ENCODE measurements at places on chromosomes 12 and 14.
A peak's percentile ranks its signal among the peaks of the same experiment; 100 is the strongest.

DNA sequence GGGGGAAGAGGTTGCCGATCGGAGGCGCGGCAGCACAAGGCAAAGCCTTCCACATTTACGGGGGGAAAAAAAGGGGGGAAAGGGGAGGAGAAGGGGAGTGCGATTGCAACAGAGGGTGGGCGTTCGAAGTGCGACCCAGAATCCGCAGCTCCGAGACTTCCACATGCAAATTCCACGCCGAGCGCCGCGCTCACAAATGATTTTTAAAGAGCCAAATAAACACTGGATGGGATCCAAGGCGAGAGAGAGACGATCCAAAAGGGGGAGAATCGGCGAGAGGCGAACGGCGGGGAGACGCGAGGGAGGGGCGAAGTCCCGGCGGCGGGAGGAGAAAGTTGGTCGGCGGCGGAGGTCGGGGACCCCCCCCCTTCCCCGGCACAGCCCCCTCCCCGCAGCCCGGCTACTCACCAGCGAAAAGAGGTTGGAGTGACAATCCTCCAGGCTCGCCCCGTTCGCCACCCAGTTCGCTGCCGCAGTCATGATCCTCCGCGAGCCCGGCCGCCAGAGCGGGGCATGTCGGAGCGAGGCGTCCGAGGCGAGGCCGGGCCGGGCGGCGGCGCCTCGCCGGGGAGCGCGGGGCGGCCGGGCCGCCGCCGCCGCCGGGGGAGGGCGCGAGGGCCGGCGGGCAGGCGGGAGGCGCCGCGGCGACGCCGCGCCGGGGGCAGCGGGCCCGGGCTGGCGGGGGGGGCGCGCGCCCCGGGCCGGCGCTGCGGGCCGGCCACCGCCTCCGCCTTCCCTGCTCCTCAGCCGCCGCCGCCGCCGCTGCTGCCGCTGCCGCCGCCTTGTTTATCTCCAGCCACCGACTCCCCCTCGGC is 634 bp downstream of the MED13L start:
- DNase-seq: peak; percentile 46

DNA sequence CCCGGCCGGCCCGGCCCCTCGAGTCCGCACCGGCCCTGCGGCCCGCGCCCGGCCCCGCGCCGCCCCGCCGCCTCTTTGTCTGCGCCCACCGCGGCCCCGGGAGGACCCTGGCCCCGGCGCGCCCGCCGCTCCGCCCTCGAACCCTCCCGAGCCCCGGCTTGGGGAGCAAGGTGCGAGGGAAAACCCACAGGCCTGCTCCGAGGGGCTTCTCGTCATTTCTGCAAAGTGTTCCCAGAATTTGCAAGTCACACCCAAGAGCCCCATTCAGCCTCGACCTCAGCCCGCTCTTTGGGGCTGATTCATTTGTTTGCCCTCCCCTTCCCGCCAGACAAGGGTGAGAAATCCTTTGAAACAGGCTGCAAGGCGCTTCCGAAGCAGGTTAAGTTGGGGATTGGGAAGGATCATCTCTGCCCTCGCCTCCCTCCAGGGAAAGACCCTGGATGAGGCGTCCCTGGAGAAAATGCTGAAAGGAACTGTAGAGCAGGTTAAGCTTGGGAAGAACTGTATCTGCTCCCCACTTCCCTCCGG is 325 bp upstream of the CLIP1 start:
- DNase-seq: no peak

DNA sequence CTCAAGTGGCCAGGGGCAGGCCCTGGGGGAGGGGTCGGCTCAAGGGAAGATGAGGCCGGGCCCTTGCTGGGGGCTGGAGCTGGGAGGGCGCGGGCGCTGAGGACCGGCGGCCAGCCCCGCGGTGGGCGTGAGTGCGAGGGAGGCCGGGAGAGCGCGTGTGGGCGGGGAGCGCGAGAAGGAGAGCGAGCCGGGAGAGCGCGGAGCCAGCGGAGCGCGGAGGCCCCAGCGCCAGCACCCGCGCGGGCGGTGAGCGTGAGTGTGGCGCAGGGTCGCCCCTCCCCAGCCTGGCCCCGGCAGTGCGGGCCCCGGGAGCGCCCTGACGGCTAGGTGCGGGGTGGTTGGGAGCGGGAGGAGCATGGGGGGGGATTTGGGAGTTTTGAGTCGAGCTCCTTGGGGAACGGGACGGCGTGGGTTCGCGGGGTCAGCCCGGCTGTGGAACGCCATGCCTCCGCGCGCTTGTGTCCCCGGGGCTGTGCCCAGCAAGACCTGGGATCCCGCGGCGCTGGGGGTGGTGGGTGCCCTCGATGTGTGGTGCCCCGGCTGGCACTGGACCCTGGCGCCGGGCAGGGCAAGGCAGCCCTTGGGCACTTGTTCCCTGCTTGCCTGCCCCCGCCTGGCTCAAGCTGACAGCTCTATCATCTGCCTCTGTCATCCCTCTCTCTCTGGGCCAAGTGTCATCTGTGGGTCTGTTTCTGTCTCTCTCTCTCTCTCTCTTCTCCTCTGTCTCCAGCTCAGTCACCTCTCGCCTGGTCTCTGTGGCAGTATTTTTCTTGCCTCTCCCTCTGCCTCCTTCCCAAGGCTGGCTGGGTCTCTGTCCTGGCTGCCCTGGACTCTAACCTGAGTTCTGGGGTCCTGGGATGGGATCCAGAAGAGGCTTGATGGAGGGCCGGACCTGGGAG is at the start of gene LBHD2:
TSS of gene LBHD2 (plus strand) at position 190 of the 899 bp plus-strand sequence. CDS start 1,803 bp downstream, outside the sequence.
- DNase-seq: no peak

- no peak for DNase-seq
Measured at GRCh38 chr12:124381456-124382296, 86.8 kb downstream of the RFLNA start.

DNA sequence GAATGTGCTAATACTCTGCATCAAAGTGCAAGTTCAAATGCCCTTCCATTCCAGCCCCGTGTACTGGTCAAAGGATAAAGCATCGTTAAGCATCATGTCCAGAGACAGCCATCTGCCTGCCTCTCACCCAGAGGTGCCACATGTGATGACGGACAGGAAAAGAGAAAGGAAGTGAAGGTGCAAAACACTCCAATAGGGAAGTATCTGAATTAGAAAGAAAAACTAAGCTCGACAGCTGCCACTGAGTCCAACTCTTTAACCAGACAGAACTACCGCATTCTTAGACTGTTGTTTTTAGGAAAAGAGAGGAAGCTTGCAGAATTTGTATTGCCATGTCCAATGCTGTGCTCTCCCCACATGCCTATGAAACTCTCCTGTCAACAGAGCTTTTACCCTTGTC is 465.0 kb upstream of the SOX5 start:
- DNase-seq: no peak

GRCh38 chr12:24270464-24270863 is 321.0 kb upstream of the SOX5 start:
- no peak for DNase-seq

DNA sequence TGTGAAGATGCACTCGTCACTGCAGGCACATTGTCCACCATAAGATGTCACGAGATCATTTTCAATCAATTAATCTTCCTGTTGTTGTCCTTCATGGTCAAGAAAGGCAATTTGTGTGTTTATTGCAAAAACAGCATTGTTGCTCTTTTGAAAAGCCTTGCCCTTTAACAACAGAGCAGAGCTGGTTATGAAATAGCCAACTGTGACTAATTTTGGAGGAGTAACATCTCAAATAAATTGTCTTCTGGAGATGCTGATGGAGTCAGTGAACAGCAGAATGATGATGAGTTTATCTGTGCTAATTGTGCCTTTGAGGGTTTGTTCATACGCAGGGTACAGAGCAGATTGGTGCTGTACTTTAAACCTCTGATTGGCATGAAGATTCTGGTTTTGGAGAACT is 88.3 kb upstream of the E2F7 start:
- no peak for DNase-seq

- no peak for DNase-seq
Measured at GRCh38 chr12:93924367-93924766, 224.0 kb upstream of the PLXNC1 start.

DNA sequence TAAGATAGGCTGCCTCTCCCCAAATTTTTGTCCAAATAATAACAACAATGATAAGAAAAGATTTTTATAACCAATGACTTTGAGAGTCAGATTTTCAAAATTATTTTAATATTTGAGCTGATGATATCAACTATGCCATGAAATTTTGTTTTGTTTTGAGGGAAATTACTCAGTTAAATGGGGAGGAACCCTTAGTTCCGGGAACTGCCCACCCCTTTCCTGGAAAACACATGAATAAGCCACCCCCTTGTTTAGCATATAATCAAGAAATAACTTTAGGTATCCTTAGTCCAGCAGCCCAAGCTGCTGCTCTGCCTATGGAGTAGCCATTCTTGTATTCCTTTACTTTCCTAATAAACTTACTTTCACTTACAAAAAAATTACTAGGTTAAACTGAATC is 61.4 kb downstream of the HMGA2 start:
- no peak for DNase-seq

GRCh38 chr14:72962829-72963312 is 36.6 kb downstream of the DCAF4 start:
- DNase-seq: no peak

DNA sequence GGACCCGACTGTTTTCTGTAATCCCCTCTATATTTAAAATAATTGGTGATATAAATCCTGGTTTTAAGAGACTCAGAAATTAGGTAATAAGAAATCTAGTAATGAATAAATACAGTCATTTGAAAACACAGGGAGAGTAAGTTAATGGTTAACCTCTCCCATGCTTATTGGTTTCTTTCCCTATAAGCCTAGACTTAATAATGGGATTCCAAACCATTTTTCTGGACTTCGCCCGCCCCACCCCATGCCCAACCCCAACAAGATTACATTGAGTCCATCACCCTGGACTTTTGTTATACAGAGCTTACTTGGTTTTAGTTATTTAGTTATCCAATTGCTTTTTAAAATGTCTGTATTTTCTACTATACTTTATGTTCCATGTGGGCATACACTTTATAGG is 98.7 kb downstream of the WIF1 start:
- DNase-seq: no peak

DNA sequence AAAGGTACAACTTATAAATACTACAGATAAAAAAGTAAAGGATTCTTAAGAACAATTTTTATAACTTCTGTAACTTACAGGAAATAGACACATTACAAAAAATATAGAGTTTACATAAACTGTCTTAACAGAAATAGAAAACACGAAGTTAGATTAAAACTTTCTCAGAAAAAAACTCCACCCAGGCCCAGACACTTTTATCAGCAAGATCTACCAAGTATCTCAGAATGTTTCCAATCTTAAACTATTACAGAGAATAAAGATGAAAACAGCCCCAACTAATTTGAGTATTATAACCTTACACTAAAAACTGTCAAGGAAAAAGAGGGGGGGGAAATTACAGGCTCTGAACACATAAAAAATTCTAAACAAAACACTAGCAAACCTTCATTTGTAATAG is 8.2 kb downstream of the ZFC3H1 start:
- DNase-seq: no peak

DNA sequence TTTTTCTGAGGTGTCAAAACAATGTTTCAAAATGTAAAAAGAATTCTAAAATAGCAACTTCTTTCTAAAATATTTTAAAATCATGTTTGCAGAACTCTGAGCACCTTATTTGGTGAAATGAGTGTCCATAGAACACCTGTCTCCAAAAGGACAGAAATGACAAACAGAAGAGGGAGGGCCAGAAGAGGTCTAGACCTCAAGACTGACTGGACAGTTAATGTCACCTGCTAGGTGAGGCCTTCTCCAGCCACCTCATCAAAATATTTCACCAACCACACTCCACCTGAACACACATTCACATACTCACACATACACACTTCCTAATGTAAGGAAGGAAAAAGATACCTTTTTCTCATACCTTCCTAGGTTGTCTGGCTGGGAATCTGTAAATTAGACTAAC is 147.8 kb upstream of the PLEKHA5 start:
- DNase-seq: no peak

DNA sequence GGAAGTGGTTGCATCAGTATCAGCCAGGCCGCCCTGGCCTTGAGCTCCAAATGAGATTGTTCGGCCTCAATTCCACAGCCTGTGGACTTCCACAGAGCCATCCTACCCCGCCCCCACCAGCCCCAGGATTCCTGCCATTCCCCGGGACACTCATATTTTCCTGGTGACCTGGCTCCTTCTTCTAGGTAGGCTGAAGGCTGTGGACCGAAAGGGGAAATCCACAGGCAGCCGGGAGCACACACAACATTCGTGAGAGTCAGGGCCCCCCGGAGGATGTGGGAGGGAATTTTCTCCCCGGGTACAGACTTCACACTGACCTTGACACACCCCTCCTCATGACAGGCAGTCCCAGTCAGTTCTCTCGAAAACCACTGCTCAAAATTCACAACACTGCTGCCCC is 39.9 kb downstream of the RIN3 start:
- no peak for DNase-seq

DNA sequence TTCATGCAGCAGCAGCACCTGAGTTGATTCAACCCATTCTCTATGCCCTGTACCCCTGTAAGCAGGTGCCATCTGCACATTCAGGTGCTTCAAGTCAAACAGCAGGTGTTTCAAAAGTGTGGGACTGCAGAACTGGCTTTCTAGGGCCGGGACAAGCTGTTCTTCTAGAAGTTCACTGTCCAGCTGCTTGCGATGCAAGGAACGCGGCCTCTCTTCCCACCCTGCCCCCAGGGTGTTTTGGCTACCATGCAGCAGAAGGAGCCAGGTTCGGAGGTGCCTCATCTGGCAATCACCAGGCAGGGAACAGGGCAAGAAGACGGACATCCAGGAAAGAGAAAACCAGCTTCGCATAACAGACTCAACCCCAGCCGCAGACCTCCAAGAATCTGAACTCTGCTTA is 35.2 kb downstream of the TMEM132D start:
- DNase-seq: no peak

DNA sequence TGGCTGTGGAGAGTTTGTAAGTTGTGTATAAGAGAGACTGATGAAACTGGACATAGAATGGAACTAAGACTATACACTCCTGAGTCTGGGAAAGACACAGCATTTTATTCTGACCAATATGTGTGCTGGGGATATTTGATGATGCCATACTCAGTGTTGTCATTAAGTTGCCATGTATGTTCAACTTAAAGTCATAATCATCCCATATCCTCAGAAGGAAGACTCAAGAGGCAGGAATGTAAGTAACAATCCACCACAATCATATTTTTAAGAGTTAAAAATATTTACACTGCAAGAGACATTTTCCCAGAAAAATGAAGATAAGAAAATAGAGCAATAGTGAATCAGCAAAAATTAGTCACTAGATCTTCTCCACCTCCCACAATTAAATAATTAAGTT is 120.1 kb downstream of the MDGA2 start:
- DNase-seq: no peak

GRCh38 chr14:38205949-38206665 is 1.6 kb upstream of the SSTR1 start:
- no peak for DNase-seq

GRCh38 chr14:56795284-56795622 is 15.0 kb downstream of the OTX2 start:
- DNase-seq: no peak

- no peak for DNase-seq
Measured at GRCh38 chr14:77219591-77219990, 38.0 kb downstream of the TMEM63C start.

DNA sequence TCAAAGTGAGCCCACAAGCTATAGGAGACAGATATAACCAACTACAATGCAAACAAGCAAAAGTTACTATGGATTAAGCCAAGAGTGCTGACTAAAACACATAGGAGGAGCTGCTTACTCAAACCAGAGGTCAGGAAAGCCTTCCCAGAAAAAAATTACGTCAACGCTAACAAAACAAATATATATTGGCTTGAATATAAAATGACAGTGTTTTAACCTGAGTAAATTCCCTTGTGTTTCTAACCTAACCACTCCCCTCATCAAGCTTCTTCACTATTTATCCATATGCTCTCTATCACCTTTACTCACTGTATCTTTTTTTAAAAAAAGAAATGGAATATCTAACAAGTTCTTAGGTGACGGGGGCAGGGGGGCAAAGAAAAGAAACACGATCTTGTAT is 115.9 kb downstream of the MED13L start:
- no peak for DNase-seq

Data from activated gamma-delta T cell (primary cell).